ENCODE measurements at places on chromosomes 16 and 17.

DNA sequence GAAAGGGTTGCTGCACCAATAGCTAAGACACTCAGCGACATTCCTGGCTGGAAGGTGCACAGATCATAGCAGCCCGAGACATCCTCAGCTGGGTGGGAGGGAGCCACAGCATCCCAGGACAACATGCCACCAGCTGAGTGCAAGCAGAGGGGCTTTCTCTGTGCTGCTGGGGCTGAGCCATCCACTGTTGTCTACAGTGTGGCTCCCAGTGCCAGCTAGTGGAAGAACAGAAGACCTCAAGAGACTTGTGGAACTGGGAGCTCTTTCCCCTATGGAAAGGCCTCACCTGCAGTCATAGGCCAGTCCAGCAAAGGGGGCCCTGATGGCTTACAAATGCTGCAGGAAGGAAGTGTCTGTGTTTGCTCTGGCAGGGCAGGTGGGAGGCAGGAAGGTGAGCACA, 131.0 kb downstream of the C16orf78 start:
- DNase-seq: no peak

- DNase-seq: no peak
Observed at GRCh38 chr16:79159261-79160049, 441.1 kb downstream of the MAF start.

- DNase-seq: no peak
Observed at GRCh38 chr17:40460604-40460967, 17.3 kb downstream of the IGFBP4 start.

DNA sequence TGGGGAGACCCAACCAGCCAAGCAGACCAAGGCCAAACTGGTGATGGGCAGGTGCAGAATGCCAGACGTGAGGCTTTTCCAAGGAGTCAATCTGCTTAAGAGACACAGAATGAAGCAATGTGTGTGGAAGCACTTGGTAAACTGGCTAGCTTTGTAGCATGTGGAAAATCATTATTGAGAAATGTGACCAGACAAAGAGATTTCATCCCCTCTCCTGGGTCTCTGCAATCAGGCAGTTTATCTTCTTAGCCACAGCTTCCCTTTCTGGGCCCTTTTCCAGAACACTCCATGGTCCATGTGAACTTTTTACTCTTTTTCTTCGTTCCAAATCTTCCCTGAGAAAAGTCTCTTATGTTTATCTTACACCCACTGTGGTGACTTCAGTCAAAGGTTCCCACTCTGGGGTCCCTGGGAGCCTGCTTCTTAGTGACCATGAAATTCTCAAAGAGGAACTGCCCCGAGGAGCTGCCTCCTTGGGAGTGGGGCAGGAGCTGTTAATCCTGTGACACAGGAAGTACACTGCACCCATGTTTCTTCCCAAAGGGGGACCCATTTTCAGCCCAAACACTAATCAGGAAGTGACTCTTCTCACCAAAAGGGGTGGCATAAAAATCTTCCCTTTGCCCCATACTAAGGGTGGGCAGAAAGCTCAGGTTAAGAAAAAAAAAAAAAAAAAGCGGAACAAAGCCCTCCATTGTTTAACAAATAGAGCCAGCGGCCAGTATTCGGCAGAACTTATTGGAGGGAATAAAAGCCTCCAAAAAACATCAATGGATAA, 346.2 kb upstream of the ASIC2 start:
- DNase-seq: no peak

DNA sequence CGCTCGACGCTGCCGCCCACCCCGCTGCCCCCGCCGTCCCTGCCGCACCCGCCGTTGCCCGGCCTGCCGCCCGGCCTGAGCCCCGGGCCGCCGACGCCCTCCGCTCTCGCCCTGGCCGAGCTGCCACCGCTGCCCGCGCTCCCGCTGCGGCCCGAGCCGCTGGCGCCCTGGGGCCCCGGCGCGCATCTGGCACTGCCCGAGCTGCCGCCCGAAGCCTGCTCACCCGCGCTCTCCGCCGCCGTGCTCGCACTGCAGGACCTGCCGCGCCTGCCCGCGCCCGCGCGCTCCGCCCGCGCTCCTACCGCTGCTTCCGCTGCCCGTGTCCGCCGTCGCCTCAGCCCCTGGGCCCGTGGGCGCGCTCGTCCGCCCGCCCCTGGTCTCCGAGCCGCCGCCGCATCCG, 8.4 kb upstream of the CLDN9 start:
- DNase-seq: no peak

GRCh38 chr17:63950940-63951907, 19.1 kb upstream of the CD79B start:
- DNase-seq: peak; percentile 28

DNA sequence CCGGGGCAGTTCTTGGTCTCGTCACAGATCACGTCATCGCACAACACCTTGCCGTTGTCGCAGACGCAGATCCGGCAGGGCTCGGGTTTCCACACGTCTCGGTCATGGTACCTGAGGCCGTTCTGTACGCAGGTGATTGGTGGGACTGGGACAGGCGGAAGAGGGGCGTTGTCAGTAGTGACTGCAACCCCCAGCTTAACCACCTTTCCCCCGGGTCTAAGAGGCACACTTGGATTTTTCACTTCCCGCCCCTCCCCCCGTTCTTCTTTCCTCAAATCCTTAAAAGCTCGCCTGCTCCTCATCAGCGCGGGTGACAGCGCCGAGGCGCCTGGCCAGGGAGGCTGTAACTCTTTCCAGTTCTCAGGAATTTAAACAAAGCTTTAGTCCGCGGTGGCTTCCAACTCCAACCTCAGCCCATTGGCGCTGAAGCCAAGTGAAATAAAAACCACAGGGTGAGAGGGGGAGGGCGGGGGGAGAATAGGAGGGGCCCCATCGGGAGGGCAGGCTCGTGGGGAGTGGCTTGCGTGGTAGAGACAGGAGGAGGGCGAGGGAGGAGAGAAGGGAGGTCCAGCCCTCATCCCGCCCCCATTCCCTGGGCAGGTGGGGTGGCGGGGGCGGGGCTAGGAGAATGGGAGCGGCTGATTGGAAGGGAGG, 1.5 kb downstream of the COL1A1 start:
- DNase-seq: peak; percentile 62

DNA sequence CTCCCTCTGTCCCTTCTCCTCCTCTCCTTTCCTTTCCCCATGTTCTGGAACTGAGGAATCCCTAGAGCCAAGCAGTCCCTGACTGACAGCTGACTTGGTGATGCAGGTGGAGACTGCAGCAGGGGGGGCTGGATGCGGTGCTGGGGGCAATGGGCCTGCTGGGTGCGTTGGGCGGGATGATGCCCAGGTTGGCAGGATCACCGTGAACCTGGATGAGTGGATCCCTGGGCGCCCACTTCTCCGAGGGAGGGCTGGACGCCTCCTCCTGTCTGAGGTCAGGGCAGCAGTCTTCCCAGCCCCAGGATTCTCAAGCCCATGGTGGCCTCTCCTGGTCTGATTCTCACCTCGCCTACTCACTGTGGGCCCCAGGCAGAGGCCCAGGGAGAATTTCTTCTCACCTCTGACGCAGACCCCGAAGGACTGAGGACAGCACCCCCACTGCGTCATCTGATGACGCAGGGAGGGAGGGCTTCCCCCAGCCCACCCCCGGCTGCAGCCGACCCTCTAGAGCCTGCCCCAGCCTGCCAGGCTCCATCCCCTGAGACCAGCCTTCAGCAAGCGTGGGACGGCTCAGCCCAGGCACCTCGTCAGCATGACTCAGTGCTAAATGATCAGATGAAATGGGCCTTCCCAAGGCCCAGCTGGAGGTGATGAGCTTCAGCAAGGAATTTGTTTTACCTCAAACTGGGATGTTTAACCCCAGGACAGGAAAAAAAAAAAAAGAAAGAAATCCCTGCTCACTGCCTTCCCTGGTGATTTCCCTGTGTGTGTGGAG, 188.0 kb upstream of the TNRC6C start:
- DNase-seq: no peak

- no peak for DNase-seq
Observed at GRCh38 chr17:73497721-73498120, 146.5 kb downstream of the SDK2 start.

DNA sequence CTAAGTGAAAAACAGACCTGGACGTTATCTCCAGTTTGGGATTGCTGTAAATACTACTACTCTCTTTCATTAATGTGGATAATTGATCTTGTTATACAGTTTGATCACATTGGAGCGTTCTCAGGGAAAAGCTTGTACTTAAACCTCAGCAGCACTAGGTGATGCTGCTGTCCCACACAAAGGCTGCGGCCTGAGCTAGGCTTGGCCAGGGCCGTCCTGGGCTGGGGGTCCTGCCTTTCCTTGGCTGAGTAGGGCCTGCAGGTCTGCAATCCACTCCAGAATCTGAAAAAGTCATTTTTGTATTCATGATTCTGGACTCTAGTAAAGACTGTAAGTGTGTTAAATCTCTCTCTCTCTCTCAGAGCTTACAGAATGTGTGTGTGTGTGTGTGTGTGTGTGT, 23.7 kb upstream of the PMFBP1 start:
- no peak for DNase-seq

DNA sequence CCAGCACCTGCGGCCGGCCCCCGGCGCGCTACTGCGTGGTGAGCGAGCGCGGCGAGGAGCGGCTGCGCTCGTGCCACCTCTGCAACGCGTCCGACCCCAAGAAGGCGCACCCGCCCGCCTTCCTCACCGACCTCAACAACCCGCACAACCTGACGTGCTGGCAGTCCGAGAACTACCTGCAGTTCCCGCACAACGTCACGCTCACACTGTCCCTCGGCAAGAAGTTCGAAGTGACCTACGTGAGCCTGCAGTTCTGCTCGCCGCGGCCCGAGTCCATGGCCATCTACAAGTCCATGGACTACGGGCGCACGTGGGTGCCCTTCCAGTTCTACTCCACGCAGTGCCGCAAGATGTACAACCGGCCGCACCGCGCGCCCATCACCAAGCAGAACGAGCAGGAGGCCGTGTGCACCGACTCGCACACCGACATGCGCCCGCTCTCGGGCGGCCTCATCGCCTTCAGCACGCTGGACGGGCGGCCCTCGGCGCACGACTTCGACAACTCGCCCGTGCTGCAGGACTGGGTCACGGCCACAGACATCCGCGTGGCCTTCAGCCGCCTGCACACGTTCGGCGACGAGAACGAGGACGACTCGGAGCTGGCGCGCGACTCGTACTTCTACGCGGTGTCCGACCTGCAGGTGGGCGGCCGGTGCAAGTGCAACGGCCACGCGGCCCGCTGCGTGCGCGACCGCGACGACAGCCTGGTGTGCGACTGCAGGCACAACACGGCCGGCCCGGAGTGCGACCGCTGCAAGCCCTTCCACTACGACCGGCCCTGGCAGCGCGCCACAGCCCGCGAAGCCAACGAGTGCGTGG, 1.5 kb downstream of the NTN1 start:
- DNase-seq: peak; percentile 13

DNA sequence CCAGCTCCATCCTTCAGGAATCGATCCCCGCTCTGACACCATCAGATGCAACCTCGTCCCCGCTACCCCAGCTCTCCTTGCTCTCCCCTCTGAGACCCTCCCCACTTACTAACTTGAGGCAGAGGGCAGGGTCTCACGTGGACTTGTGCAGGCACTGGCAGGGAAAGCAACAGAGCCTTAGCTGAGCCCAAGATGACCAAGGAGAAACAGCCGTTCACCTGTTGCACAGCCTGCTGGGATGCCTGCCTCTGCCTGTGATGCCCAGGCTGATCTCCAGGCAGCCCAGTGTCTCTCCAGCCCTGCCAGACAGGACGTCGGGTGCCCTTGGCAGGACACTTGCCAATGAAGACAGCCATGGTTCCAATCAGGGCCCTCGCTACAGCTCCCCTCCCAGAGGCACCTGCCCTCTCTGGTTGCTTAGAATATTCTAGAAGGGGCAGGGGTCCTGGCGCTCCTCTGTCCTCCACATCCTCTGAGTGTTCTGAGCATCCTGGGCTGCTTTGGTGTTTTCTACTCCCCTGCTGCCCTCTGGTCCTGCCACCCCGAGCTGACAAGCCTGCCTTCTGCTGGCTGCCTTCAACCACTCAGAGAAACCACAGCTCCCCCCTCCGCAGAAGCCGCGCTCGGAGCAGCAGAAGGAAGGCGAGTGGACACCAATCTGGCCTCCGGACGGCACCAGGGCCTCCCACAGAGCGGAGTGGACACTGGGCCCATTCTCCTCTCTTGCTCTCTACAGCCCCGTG, 6.7 kb downstream of the CEP295NL start:
- no peak for DNase-seq

DNA sequence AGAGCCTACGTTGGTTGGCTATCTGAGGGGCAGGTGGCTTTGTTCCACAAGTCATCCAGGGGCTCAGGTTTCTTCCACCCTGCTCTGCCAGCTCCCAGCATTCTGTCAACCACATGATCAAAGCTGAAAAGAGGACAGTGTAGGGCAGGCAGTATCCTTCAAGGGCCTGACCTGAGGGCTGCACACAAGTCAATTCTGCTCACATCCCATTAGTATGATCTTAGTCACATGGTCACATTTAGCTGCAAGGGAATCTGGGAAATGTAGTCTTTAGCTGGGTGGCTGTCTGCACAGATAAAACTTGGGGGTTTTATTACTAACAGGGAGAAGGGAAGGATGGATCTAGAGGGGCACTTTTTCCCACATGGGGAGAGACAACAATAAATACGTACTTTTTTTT, 97.3 kb downstream of the SALL1 start:
- no peak for DNase-seq

- no peak for DNase-seq
Observed at GRCh38 chr17:72613806-72614292, 478.6 kb downstream of the SLC39A11 start.

- DNase-seq: no peak
Observed at GRCh38 chr16:23577493-23577892, 18.6 kb downstream of the NDUFAB1 start.

DNA sequence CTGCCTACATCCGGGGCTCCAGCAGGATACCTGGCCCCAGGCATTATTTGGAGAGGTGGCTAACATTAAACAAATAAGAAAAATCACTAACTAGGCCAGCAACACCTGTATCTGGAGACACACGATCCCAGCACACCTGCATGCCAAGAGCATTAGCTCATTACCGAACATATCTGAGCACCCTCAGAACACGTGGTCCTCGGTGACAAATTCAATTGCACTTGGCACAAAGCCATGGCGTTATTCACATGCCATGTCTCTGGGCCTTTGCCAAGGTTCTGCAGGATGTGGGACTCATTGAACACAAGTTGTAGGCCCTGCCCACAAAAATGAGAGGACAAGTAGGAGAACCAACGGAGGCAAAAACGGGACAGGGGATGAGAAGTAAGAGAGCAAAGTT, 552.3 kb downstream of the TOX3 start:
- no peak for DNase-seq

- DNase-seq: no peak
Observed at GRCh38 chr17:14052886-14053615, 16.3 kb upstream of the COX10 start.

- no peak for DNase-seq
Observed at GRCh38 chr17:65190467-65191097, 53.4 kb downstream of the RGS9 start.

DNA sequence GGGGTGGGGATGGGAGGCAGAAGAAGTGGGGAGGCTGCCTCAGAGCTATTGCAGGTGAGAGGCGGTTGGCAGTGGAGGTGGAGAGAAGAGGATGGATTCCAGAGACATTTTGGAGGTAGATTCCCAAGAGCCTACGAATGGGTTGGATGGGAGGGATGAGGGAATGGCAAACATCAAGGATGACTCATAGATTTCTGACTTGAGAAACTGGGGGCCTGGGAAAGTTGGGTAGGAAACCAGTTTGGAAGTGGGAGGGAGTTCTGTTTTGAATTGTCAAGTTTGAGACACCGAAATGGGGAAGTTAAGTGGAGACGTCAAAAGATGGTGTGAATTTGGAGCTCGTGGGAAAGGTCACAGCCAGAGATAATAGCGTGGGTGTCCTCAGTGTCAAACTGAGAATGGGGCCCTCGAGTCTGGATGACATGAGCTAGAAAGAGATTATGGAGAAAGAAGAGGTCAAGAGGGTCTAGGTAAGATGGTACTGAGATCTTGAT, 6.2 kb upstream of the CYLD start:
- DNase-seq: no peak

- DNase-seq: no peak
Observed at GRCh38 chr16:51262428-51262827, 111.4 kb upstream of the SALL1 start.

All from activated naive CD4-positive, alpha-beta T cell treated with Interleukin-2 at 50 U/mL for 16 hours (primary cell).